Umbilical cord (tissue), 2 donors: ENCODE measurements at places on chromosomes 2 and 18. TPM values are rescaled to one million over a fixed set of nuclear protein-coding genes. Genes with fewer than 3 reads are reported as not detected.

The ITPRIPL1 gene
- total RNA-seq: 5.5 TPM

The DSG3 gene
- total RNA-seq: 34.7 TPM

The PSMD1 gene
- 45.3 TPM for total RNA-seq

The MC4R gene
- 4.1 TPM for total RNA-seq

The ZEB2 gene
- 136 TPM for total RNA-seq

The KATNAL2 gene
- total RNA-seq: 2.9 TPM

The DLGAP1 gene
- total RNA-seq: 20.7 TPM

The CCDC68 gene
- total RNA-seq: 7.0 TPM

The SPATA3 gene
- total RNA-seq: not detected

The APLF gene
- total RNA-seq: 13.5 TPM

The SLC5A7 gene
- 5.3 TPM for total RNA-seq

The TP53I3 gene
- total RNA-seq: 12.3 TPM

The CCDC148 gene
- 3.6 TPM for total RNA-seq

The PTPRN gene
- 5.5 TPM for total RNA-seq

The B4GALT6 gene
- total RNA-seq: 3.9 TPM

The FKBP7 gene
- 109 TPM for total RNA-seq

The NOSTRIN gene
- 22.9 TPM for total RNA-seq

The FSHR gene
- not detected for total RNA-seq

The ZSCAN30 gene
- total RNA-seq: 30.8 TPM

The NGEF gene
- 1.2 TPM for total RNA-seq

The PSD4 gene
- 6.5 TPM for total RNA-seq

The SOWAHC gene
- total RNA-seq: 34.4 TPM

The CNGA3 gene
- 1.2 TPM for total RNA-seq

The PRLH gene
- not detected for total RNA-seq

The SLC8A1 gene
- total RNA-seq: 431 TPM

The SH3RF3 gene
- total RNA-seq: 7.5 TPM

The IL1B gene
- total RNA-seq: 3.1 TPM

The RAB1A gene
- total RNA-seq: 80.2 TPM

The CXXC1 gene
- 19.0 TPM for total RNA-seq

The IL37 gene
- not detected for total RNA-seq

The PKP4 gene
- total RNA-seq: 22.6 TPM

The PROM2 gene
- total RNA-seq: 2.4 TPM

The OTOF gene
- not detected for total RNA-seq

The IL1RL1 gene
- 4.6 TPM for total RNA-seq

The CDH19 gene
- total RNA-seq: 6.7 TPM

The IL36B gene
- total RNA-seq: 2.4 TPM
